ENCODE measurements at places on chromosomes 11 and 22.

DNA sequence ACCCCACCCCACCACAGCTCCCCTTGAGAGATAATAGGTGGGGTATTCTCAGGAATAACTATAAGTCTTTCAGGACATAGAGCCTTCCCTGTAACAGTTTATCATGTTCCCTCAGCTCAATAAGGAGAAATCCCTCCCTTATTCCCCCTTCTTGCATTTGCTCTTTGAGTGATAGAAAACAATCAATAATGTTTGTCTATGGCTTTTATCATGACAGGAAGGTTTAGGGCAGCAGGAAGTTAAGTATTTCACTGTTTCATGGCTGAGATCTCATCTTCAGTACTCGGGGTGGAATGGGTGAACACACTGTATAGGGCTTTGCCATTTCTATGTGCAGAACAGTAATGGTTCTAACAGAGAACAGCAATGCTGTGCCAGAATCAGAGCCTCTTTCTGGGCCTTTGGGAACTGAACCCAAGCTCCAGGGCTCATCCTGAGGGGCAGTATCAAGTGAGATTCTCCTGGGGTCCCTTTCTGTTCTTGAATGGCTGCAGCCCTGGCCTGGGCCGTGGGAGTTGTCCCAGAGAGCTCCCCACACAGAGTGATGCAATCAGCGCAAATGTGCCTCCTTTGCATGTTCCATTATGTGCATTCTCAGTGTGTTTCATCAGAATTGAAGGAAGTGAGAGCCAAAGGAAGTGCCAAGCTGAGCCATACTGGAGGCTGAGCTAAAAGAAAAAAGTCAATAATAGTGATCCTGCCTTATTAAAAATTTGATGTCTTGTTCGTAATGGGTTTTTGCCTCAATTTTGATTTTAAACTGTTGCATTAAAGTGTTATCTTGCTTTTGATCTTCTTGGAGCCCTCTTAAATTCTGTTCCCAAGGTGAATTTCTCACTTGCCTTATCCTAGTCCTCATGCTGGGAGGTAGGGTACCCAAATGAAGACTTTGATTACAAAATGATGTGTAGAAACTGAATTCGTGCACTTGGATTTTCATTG, 2.9 kb upstream of the CYP2R1 start:
- DNase-seq, result no peak

DNA sequence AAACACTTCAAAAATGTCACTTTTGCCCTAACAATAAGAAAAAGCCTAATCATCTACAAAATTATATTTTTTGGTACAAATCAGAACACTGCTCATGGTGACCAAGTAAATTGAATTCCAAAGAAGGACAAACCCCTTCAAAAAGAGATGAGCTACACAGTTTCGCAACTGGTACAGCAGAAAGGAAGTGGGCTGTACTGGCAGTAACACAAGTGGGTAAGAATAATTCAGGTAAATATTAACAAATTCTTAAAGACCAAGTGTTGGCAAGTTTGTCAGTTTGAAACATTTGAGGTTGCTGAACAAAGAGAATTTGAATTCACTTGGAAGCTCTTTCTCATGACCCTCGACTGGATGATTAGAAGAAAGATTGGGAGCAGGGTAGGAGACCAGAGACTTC, 35.5 kb downstream of the MSANTD4 start:
- DNase-seq, result no peak

- no peak for DNase-seq
Measured at GRCh38 chr11:10990637-10991193, 132.9 kb upstream of the ZBED5 start.

GRCh38 chr11:62245271-62245753, 3.3 kb downstream of the SCGB1D2 start:
- DNase-seq, result peak; percentile 62

GRCh38 chr22:43167001-43167589, 15.7 kb downstream of the TSPO start:
- DNase-seq, result no peak

DNA sequence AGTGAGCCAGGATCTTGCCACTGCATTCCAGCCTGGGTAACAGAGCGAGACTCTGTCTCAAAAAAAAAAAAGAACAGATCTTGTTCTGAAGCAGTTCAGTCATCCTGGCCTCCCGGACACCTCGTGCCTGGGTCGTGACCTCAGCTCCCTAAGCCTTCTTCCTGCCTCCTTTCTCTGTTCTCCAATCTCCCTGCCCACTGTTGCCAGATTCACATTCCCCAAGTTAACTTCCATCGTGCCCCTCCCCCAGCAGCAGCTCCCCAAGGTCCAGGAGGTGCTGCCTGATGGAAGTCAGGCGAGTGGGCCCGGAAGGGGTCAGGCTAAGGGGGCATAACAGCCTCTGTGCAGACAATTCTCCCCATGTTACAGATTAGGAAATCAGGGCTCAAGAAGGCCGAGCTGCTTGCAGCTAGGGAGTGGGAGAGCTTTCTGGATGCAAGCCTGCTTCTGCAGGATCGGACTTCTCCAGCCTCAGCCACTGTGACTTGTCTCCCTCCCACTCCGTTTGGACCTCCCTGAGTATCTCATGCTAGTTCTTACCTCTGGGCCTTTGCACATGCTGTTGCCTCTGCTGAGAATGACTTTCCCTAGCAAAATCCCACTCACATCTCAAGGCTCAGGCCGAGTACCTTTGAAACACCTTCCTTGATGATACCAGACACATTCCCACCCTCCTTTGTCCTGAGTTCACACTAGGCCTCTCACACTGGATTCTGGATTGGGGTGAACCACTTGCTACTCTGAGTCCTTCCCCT, 14.3 kb upstream of the TMEM184B start:
- no peak for DNase-seq

GRCh38 chr11:12246989-12247388, 130.4 kb upstream of the PARVA start:
- DNase-seq, result no peak

GRCh38 chr22:48953103-48953720, 874.5 kb downstream of the BRD1 start:
- DNase-seq, result no peak

DNA sequence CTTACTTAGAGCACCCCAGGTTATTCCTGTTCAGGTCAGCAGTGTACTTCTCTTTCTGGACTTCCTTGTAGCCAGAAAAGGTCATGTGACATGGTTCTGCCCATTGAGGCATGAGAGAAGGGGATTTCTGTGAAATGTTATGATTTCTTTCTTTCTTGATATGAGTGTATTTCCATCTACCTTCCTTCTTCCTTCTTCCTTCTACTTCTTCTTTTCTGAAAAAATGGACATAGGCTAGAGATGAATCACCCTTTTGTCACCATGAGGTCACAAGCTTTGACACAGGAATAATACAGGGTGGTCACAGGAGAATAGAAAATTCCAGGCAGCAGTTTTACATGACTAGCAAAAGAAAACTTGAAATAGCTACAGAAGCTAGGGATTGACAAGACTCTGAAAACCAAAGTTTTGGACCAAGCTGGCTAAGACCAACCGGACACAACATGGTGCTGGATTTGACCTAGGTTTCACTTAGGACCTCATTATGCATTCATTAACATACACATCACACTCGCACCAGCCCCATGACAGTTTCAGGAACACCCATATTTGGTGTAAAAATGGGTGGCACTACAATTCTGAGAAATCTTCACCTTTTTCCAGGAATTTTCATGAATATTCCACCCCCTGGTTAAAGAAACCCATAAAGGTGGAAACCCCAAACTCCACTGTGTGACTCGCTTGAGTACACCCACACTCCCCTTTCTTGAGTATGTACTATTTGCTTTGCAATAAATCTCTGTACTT, 21.2 kb upstream of the MAP6 start:
- no peak for DNase-seq

DNA sequence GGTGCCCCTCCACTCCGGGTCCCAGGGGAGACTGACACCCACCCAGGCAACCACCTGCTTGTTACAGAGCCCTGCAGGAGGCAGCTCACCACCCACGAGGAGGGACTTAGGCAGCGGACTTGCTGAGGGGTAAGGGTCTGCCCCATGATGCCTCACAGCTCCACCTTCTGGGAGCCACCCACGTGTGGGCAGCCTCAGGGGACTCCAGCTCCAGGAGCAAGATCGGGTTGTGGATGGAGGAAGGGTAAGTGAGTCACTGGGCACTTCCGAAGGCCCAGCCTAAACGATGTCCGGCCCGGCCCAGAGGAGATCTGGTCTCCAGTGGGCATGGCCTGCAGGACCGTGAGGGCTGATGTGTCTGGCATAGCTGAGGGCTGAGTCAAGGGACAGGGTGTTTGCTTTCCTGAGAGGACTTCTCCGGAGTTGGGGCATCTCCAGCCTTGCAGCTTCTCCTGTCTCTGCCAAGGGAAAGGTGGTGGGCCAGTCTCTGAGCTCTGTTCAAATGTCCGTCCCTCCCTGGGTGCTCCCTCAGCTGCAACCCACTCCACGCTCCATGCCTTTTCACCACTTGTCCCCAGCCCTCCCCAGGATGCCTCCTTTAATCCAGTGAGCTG, 32.3 kb upstream of the P2RY2 start:
- DNase-seq, result no peak

- DNase-seq, result no peak
Measured at GRCh38 chr11:30333405-30333804, 10.5 kb downstream of the ARL14EP start.

DNA sequence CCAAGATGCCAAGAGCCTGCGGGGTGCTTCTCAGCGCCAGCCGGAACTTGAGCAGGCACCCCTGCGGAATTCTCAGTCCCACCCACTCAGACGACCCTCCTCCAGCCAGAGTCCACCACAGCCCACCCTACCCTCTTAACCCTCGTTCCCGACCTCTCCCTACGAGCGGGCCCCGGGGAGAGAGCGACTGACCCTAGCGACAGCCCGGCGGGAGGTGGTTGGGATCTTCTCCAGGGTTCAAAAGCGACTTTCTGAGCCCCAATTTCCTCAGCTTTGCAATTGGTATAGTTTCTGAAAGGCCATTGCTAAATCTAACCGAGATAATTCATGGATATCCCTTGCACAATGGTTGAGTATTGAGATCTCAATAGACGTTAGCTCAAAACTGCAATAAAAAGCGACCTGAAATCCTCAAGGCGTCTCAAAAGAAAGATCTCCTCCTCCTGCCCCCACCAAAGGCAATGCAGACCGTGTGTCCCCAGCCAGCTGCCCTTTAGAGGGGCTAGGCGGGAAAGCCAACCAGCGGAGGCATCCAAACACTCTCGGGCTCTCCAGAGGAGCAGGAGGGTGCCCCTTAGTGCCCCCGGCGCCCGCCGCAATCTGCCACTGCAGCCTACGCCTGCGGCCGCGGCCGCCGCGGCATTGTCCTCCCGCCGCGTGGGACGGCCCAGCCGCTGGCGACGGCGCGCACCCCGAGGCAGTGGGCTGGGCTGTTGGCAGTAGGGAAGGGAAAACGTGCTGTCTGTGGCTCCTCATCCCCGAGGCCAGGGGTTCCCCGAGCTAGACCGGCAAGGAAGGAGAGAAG, 1.5 kb upstream of the SLC6A5 start:
- DNase-seq, result no peak

All from eye (tissue), 1 donor.